ENCODE measurements at places on chromosomes 2 and 18.

DNA sequence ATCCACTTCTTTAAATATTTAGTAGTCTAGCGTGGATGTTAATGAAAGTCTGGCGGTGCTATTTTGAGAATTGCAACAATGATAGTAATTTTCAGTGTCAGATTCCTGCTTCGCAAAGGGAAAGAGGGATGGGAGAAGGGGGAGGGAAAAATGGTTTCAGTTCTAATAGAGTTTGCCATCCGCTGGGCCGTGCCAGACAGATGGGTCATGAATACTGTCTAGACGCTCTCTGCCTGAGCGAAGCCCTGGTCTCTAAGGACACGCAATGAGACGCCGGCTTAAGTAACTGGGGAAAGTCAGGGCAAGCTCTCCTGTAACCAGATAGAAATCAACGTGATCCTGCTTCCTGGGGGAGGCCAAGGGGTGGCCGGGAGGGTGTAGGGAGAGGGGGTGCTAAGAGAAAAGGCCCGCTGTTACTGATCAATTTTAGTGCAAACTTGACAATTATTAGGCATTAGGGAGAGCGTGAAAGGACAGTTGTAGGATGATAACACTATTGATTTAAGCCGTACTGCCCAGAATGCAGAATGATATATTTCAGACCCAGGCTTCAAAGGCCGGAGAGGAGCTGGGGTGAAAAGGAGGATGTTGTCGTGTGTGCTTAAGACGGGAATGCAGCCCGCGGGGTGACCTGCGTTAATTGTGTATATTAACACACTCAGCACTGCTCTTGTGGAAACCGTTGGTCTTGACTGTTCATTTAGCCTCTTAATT is 229.2 kb downstream of the LDLRAD4 start:
- peak; percentile 95 for DNase-seq

- no peak for DNase-seq
Observed at GRCh38 chr2:59204040-59204439, 962.9 kb upstream of the FANCL start.

- DNase-seq: no peak
Observed at GRCh38 chr2:191679818-191680600, 2.1 kb downstream of the NABP1 start.

GRCh38 chr18:44747157-44747556 is 66.5 kb downstream of the SETBP1 start:
- no peak for DNase-seq

- DNase-seq: peak; percentile 39
Observed at GRCh38 chr18:12652861-12653401, 5.0 kb downstream of the SPIRE1 start.

DNA sequence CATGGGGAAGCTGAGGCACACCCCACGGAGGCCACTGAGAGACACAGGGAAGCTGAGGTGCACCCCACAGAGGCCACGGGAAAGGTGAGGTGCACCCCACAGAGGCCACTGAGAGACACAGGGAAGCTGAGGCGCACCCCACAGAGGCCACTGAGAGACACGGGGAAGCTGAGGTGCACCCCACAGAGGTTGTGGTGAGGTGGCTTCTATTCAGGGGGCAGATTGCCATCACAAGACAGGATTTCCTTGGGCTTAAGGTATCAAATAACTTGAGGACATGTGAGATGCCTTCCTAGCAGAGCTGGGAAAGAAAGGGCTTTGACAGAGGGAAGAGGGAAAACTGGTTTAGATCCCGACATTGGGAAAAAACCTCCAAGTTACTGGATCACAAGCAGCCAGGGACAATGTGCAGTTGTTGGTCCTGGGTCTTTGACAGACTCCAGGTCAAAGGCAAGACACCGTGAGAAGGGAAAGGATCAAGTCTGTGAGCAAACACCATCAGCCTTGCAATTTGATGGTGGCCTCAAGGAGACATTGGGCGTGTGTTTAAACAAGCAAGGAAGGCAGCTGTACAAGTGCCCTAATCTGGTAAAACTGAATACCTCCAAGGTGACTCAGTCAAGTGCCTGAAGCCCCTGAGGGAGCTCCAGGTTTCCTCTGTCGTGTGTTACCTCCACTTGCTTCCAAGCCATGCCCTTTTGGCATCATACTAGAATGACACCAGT is 133.2 kb upstream of the EPAS1 start:
- DNase-seq: peak; percentile 41

- DNase-seq: peak; percentile 52
Observed at GRCh38 chr2:236352761-236353593, 88.8 kb upstream of the ASB18 start.

DNA sequence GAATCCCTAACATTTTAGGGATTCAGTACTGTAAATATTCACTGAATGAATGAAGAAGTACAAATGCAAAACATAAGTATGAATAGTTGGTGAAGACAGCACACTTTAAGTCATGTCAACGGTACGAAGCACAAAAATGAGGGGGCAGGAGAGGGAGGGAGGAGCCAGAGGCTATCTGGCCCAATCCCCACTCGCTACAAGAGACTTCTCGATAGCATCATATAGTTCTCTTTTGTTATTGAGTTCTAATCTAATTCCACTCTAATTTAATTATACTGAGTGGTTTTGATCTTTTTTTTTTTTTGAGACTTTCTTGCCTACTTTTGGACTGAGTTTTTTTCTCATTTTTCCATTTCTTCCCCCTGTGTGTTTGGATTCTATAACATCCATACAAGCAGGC is 152.2 kb upstream of the REV1 start:
- DNase-seq: no peak

- DNase-seq: peak; percentile 78
Observed at GRCh38 chr2:158191076-158191895, 89.6 kb downstream of the UPP2 start.

DNA sequence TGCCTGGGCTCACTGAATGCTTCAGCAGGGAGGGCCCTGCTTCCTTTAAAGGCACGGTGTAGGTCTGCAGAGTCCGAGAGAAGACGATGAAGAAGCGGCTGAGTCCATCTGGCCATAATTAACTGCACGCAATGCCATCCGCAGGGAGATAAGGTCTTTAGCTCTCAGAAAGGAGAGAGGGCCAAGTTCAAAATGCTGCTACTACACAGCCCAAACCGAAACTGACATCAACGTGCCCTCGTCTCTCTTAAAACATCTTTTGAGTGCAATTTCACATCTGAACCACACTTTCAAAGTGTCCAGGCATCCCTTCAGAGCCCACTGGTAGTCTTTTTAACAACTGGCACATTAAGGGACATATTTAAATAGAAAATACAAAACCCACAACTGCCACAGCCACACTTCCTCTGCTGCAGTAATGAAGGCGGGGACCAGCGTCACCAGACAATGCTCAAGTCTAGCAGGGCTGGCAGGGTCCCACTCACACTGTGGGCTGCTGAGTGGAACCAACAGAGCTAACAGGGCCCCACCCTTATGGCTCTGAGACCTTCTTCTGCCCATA is 35.8 kb downstream of the ST3GAL5 start:
- no peak for DNase-seq

DNA sequence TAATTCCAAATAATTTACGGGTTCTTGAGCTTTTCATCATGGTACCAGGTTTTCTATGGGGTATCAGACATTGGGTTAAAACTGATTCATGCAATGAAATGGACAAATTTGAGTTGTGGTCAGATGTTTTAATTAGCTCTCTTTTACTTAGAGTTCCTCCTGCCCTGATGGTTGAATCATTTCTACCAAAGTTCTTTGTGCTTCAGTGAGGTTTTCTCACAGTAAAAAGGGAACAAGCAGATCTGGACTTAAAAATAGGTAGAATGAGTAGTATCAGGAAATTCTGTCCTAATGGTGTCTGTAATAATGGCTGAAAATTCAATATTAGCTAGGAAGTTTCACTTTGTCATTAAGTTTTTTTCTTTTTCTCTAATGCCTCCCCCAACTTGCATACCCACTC is 159.7 kb upstream of the LRRTM1 start:
- DNase-seq: no peak

GRCh38 chr18:3721771-3722648 is 272.0 kb downstream of the TGIF1 start:
- no peak for DNase-seq

DNA sequence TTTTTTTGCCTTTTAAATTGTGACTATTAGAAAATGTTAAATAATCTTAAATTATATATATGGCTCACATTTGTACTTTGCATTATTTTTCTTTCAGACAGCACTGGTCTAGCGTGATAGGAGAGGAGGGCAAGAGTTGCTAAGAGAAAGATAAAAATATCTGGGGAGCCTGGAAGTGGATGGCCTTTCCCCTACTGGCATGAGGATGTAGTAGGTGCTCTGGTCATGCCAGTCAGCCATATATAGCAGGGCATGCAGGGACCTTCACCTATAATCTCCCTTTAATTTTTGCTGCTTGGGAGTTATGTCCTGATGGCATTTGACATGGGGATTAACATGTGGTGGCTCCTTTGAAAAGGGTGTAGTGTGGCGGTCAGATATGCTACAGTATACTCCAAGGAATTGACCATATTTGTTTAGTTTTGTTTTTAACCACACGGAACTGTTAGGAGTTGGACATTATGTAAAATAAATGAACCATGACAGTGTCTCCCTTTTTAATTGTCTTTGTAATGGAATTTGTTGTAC is 144.7 kb downstream of the BABAM2 start:
- no peak for DNase-seq

- DNase-seq: no peak
Observed at GRCh38 chr2:86097913-86098312, 7.8 kb downstream of the POLR1A start.

DNA sequence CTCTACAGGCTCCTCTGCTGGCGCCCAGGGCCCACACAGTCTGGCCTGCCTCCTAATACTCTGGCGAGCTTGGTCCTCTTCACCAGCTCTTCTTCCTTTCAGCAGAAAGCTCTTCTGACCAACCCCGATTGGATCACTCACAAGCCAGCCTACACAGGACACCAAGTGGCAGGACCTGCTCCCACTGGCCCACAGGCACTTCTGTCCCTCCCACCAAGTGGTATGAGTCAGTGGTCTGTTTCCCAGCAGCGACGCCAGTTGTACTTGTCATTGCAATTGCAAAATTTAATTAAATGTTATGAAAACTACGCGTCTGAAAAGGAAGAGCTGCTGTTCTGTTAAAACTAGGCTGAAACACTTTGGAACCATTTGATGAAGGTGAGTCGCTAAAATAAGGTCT is 46.7 kb downstream of the NDUFA10 start:
- DNase-seq: peak; percentile 45

DNA sequence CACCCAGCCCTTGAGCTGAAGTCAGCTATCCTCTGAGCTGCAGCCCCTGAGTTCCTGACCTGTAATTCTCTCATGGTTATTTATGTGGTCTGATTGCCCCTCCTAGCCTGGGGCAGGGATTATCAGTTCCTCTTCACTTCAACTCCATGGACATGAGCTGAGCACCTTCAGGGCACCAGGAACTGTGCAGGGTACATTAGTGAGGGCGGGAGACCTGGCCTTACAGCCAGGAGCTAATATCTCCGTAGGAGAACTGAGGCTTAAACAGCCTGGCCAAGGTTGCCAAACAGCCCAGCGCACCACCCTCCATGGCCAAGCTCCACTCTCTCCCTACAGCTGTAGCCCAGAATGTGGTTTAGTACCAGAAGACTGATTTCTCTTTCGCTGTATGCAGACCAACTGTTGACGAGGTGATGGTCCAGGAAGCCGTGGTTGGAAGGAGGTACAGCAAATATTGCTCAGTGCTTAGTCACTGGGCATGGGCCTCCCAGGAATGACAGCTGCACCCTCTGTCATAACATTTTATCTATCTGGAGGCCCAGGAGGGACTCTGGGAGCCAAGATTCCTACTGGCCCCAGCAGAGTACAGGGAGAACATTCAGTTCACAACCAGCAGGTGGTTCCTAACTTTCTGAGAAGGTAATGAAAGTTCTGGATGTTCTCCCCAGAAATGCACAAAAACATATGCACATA is 228.7 kb upstream of the SIX2 start:
- peak; percentile 86 for DNase-seq

GRCh38 chr2:83342860-83343329 is 1116.2 kb downstream of the SUCLG1 start:
- no peak for DNase-seq

GRCh38 chr18:56038171-56039030 is 450.4 kb upstream of the TCF4 start:
- no peak for DNase-seq

- DNase-seq: no peak
Observed at GRCh38 chr2:66724241-66724640, 289.3 kb downstream of the MEIS1 start.

GRCh38 chr2:119294671-119295070 is 71.0 kb downstream of the STEAP3 start:
- DNase-seq: no peak

DNA sequence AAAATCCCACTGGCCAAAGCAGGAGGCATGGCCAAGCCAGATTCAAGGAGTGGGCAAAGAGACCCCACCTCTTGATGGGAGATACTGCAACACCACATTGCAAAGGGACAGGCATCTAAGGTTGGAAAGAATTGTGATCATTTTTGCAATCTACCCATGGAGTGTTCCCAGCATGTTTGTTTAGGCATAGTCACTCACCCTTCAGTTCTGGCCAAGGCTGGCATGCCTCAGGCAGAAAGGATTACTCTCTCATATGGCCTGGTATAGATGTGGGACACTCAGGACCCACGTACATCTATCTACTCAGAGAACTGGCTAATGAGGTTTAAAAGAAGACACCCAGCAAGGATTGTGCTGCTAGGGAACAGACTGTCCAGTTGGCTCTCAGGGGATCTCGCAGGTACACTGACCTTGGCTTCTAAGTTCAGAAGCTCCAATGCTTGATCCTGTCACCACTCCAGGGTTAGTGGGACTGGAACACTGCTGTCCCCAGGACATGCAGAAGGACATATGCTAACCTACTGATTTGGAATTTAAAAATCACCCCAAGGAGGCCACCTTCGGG is 183.7 kb downstream of the KLHL29 start:
- no peak for DNase-seq

- DNase-seq: no peak
Observed at GRCh38 chr2:18243816-18244215, 316.6 kb downstream of the RDH14 start.

DNA sequence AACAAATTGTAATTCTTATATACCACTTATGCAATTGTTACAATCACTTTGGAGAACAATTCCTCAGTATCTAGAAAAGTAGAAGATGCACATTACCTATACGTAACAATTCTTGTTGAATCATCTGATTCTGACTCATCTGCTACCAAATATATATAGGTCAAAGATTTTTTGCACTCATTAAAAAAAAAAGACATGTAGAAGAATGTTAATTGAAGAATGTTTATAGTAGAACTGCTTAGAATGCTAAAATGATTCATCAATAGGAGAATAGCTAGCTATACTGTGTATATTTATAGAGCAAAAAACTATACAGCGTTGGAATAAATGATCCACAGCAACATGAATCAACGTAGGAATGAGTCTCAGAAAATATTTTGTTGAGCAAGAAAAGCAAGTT is 29.5 kb upstream of the STAT1 start:
- no peak for DNase-seq

DNA sequence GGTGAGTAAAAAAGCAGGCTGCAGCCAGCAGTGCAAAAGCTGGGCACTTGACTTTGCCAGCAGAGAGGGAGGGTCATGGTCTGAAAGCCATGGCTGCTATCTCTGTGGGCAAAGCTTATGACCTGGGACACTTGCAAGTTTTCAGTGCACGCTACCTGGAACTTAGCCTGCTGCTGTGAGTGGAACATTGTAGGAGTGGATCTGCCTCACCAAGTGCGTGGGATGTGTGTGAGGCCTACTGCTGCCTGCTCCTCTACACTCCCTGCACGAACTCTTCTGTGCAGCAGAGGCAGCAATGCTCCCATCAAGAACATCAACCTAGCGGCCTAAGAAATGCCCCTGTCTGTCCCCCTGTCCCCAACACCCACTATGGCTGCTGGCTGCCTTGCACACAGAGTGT is 344.1 kb upstream of the REG3G start:
- DNase-seq: no peak

GRCh38 chr2:235727891-235728799 is 234.3 kb downstream of the AGAP1 start:
- no peak for DNase-seq

All from astrocyte of the hippocampus (primary cell).